ENCODE measurements at places on chromosomes 4 and X.
A peak's percentile ranks its signal among the peaks of the same experiment; 100 is the strongest.

DNA sequence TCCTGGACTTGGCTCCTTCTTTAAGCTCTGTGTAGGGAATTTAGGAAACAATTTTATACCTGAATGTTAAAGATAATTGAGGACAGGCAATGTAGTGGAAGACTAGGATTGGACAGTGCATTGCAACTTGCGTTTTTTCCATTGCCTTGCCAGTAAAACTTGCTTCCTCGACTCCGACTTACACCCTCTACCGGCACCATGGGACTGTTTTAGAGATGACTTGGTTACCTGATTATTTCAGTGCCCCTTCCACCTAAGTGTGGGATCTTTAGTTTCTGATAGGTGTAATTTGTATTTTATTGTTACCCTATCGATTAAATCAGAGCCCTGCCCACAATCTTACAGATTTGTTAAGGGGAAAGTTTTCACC lies 1.2 kb downstream of the PRPS1 start:
- DNase-seq = no peak

DNA sequence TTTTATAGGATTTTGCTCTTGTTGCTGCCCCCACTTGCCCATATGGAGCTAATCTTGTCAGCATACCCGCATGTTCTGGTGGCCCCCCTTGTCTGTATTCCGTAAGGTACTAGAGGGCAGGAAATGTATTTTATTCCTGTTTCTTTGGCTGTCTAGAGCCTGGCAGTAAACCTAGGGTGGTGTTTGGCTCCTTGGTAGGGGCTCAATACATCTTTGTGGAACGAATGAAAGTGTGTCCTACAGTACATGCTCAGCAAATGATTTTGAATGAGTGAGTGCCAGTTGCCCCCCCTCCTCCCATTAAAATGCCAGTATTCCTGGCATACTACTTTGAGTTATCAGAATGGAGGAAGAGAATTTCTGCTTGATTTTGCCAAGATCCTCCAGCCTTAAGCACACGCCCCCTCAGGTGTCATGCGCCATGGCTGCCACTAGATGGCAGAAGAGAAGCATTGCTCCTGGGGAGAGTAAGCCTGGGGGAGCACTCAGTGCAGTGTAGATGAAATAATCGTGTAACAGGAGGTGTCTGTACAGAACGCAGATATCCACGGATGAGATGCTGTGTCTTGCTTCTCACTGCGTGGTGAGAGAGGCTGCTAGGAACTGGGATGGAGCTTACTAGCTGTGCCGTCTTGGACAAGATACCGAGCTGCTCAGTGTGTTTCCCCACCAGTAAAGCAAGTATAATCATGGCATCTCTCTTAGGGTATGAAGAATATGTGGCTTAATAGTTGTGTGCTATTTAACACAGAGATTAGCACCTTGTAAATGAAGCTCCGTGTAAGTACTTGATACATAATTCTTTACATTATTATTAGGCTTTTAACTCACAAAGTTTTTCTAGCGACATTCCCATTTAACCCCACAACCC lies 17.2 kb upstream of the RNF212 start:
- DNase-seq = no peak

DNA sequence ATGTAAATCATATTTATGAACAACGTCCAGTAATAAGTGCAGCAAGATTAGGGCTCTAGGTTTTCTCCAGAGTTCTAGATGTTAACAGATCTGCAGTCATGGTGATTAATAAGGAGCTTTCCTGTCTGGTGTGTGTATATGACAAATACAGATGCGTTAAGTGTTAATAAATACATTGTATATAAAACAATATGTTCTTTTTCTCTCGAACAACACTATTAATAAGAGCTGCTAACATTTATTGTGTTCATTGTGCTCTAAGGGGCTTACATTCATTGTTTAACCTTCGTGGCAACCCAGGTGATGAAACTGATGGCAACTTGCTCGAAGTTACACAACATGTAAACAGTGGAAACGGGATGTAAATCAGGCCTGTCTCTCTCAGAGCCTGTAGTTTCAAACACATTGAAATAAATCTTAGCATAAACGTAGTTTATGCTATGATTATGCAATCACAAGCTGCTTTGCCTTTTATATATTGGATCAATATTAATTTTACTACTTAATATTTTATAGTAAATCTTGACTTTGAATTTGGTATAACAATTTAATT lies 547 bp upstream of the CLGN start:
- DNase-seq = no peak

- DNase-seq = peak; percentile 25
Observed at GRCh38 chr4:155759372-155760252, 791 bp downstream of the GUCY1B1 start.

GRCh38 chr4:24884902-24885301 lies 27.9 kb downstream of the CCDC149 start:
- DNase-seq = no peak

DNA sequence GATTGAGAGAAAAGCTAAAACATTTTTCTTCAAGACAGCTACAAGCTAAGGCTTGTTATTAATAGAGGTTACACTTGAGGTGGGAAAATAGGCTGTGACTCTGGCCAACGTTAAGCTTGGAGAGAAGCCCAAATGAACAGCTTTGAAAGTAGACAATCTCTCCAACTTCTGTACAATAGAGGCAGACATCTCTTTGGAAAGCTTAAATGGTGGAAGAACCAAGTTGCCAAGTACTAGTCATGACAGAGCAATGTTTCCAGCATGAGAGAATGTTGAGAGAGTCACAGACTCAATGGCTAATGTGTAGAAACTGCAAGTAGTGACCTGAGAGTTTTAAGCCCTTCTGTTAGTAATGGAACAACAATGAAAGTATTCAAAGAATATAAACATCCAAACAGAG lies 298.1 kb downstream of the INPP4B start:
- DNase-seq = no peak

- no peak for DNase-seq
Observed at GRCh38 chrX:129000018-129000417, 523.3 kb downstream of the SMARCA1 start.

DNA sequence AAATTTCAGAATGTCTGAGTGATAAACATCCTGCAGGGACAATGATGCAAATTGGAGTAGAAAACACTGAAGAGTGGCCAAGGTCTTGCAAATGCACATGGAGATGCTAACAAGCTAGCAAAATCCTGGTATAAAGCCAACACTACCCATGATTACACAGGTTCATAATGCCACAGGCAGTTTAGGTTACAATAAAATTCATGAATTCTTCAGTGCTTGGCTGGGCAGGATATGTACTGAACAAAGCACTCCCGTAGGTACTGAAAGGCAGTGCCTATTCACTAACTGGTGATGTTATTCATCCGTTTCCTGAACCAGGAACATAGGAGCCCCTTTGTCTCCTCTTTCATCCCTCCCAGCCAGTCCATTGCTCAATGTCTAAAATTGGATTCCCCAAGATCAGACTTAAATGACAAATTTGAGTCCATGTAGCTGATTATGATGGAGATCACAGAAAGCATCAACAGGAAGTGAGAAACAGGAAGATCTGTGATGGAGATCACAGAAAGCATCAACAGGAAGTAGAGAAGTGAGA lies 244.5 kb downstream of the DMD start:
- DNase-seq = no peak

All from D721Med (cell line).